NB4 (cell line): ENCODE measurements at places on chromosomes 2 and 18.

DNA sequence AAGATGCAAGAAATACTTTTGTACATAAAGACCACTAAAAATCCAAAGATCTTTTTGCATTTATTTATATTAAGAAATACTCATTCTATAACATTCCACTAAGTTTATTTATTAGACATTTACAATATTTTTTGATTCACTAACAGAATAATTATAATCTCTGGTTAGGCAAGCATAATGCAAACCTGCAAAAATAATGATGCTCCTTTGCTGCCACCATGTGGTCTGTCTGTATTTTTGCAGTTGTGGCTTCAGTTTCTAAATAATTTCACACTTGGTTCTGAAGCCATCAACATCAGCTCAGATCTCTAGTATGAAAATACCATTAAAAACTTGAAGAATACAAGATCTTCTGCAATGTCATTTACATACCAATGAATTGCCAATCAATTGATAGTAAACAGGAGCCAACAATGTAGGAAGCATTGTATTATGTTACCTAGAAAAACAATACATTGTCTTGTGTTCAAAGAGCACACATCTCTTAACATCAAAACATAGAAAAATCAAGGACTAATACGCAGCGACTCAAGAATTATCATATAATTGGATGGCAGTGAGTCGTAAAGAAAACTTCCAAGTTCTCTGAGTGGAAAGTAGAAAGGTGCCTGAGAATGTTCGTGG is 28.8 kb upstream of the WDR75 start:
- peak; percentile 55 for DNase-seq

- no peak for DNase-seq
These were observed 3.7 kb downstream of the TSHZ1 start for GRCh38 chr18:75214332-75214690.

DNA sequence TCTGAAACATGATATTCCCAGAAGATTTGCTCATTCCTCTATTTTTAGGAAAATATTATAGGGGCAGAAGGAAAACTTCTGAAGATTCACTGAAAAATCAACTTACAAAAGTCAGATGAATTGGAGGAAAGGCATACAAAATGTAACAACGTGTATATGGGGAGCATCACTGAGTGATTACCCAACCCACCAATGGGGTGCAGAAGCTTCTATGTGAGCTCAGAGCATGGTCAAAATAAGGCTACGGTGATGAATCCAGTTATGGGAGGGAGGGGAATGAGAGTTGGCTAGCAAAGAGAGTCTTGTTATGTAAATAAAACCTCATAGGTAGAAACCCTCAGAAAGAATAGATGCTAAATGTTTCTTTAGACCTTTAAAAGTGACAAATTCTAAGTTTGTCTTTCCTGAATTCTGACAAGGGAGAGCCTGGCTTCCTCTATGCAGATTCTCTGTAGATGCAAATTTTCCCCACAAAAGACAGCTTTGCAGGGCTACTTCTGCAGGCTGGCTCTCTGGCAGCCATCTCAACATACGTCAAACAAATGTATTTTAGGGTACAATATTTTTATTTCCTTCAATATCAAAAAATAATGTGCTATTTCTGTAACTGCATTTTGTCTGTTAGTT is 171.4 kb upstream of the NDUFV2 start:
- DNase-seq, result no peak

DNA sequence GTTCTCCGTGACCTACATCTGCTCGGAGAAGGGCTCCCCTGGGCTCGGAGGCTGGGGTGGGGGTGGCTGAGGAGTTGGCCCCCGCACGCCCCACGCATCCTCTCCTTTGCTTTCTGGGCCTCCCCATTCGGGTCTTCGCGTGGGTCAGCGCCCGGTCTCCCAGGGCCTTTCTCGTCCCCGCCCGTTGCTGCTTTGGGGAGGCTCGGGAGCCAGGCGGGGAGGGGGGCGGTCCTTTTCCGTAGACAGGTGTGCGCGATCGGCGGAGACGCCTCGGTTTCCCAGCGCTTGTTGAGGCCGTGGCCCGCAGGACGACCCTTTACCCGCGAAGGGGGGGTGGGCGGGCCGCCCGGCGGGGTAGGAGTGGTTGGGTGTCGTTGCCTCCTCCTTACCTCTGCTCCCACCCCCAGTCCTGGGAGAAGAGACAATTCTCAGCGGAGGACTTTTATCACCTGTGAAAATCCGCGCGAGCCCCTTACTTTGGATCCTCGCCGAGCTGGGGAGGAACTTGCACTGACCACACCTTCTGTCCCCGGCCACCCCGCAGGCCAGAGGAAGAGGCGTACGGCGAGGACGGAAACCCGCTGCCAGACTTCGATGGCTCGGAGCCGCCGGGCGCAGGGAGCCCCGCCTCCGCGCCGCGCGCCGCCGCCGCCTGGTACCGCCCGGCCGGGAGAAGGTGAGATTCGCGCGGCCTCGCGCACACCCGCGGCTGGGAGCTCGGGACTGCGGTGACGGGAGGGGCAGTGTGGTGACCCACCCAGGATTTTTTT is 2.6 kb downstream of the ADCYAP1 start:
- DNase-seq, result no peak

GRCh38 chr2:238974501-238975166 is 126.7 kb downstream of the TWIST2 start:
- DNase-seq, result no peak

- DNase-seq, result no peak
These were observed 216.0 kb downstream of the ANKRD30B start for GRCh38 chr18:14964002-14964401.
